Nucleus accumbens (tissue), 56 donors: ENCODE measurements at places on chromosomes 2 and 18.

DNA sequence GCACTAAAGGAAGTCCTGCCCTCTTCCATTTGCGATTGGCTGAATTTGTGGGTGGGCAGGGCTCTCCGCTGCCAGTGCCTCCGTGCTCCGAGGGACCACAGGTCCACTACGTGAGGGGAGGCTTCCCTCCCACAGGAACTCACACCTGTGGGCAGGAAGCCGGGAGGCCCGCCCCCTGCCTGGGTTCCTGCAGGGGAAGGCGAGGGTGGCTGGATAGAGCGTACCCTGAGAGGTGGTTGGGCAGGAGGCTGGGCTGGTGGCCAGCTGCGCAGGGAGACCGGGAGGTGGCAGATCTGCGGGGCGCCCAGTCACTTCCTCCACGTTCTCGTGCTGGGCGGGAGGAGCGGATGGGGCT lies 47.0 kb upstream of the PTH2R start:
- DNase-seq, result no peak

DNA sequence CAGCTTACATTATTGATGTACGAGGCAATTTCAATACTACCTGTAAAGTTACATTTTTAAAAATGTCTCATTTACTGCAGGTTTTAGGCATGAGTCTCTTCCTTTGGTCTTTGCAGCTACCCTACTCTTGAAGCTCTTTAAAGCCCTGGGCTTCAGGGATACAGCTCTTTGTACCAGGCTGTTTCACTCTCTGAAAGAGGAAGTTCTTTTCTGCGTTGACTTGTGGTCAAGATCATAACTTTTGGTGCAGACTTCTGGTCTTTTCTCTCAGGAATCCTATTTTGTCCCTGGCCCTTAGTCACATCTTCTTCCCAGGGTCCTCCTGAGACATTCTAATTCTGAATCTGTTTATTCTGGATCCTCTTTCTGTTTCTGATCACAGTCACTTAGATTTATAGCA lies 16.6 kb upstream of the HRH4 start:
- no peak for DNase-seq

DNA sequence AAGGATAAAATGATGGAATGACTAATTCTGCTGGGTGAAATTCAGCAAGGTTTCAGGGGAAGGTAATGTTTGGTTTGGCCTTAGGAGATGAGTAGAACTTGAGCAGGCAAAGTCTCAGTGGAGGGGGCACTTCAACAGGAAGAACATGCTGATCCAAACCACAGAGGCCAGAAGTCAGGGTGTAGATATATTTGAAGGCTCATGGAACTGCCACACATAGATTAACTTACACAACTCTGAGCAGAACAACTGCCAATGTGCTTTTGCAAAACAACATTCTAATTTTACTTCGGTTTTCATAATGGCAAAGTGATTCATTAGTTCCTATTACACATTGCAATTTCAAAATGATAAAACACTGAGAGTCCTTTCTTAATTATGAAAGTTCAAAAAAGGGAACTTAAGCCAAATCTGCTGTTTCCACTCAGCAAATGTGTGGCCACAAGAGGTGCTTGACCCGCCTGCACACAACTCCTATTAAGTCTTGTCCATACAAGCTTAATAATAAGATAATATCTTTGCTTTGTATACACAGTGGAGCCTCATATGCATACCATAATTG lies 284.8 kb downstream of the MREG start:
- DNase-seq, result no peak

- DNase-seq, result no peak
These were observed 232.8 kb downstream of the MBD5 start for GRCh38 chr2:148253685-148254084.

DNA sequence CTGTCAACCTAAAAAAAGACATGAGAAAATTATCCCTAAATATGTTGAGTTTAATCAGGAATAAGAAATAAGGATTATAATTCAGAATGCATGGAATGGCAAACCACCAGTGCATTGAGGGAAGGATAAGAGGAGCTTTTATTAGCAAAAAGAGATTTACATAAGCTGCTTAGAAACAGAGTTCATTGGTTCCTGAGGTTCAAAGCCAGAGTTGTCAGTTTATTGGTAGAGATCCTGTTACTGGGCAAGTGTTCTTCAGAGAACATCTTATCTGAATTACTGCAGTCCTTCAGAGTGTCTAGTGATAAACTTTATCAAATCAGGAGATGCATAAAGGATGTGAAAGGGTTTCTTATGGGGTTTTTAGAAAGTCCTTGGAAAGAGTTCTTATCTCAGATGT lies 76.0 kb upstream of the MEX3C start:
- no peak for DNase-seq
